ENCODE measurements at places on chromosomes 4 and X.

- DNase-seq: no peak
These were observed 54.3 kb upstream of the PUDP start for GRCh38 chrX:7202206-7202605.

- peak; percentile 44 for DNase-seq
These were observed 52.4 kb upstream of the TMEM33 start for GRCh38 chr4:41882625-41883347.

- no peak for DNase-seq
These were observed 77.0 kb upstream of the C4orf50 start for GRCh38 chr4:6095023-6095752.

- no peak for DNase-seq
These were observed 575 bp downstream of the RCHY1 start for GRCh38 chr4:75513526-75514130.

DNA sequence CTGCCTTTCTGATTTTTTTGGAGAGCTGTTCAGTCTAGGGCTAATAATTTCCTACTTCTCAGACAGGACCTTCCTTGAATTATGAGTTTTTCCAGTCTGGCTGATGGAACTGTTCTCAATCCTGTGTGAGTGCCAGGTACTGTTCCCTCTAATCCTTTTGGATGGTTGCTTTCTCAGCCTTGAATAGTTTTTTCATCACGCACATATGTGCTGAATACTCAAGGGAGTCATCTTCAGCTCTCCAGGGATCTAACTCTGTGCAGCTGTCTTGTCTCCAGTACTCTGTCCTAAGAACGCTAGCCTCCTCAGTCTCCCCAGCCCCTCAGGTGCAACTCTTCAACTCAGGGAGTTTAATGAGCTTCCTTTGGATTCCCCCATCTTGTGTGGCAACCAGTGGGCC lies 93.2 kb downstream of the GASK1B start:
- no peak for DNase-seq

GRCh38 chrX:136816975-136817374 lies 36.2 kb upstream of the ARHGEF6 start:
- no peak for DNase-seq

DNA sequence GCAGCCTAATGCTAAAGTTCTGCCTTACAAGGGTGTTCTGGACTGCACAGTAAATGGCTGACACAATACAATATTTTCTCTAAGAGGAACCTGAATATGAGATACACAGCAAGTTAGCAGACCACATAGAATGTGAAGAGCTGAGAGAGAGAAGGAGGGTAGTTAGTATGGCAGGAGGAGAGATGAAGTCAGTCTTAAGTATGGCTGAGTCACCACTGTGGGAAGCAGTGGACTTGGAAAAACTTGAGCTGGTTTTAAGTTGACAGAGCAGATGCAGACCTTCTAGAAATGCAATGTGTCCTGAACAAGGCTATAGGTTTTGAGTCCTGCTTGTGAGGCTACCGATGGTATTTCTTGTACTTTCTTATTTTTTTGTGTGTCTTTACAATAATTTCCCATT lies 172.5 kb downstream of the SH2D1A start:
- no peak for DNase-seq

DNA sequence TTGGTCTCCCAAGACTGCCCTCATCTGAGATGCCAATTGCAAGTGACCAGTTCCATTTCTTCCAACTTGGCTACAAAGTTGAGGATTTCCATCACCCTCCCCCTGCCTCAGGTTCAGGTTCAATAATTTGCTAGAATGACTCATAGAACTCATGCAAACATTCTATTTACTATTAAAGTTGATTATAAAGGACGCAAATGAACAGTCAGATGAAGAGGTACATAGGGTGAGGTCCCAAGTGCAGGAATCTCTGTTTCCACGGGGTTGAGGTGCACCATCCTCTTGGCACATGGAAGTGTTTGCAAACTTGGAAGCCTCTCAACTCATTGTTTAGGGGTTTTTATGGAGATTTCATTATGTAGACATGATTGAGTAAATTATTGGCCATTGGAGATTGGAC lies 41.0 kb downstream of the FGFBP1 start:
- DNase-seq: no peak

- no peak for DNase-seq
These were observed 686 bp downstream of the FIP1L1 start for GRCh38 chr4:53378171-53378482.

DNA sequence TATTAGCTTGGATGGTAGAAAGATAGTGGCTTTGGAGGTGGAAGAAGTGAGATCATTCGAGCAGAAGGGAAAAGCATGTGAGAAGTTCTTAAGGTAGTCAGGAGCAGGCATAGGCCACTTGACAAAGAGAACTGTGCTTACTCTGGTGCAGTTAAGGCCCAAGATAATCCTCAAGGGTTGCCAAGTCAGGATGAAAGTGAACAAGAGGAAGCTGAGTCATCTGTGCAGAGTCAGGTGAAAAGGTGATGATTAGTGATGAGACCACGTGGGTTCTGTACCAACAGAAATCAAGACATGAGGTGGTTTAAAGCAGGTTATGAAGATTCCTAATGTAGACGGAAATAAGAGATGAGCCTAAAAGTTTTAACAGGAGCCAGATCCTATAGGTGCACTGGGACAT lies 369.8 kb downstream of the DTHD1 start:
- no peak for DNase-seq

- peak; percentile 74 for DNase-seq
These were observed 40.6 kb downstream of the HADH start for GRCh38 chr4:108030332-108030731.

- DNase-seq: no peak
These were observed 304.1 kb upstream of the FGF13 start for GRCh38 chrX:139015627-139016026.

- DNase-seq: no peak
These were observed 125.7 kb downstream of the ZNF827 start for GRCh38 chr4:145812919-145813318.

GRCh38 chr4:140581078-140581477 lies 12.3 kb upstream of the UCP1 start:
- no peak for DNase-seq

GRCh38 chrX:40083979-40084359 lies 13.8 kb downstream of the BCOR start:
- DNase-seq: no peak

- DNase-seq: no peak
These were observed 89.8 kb upstream of the ARMCX2 start for GRCh38 chrX:101749436-101749835.

GRCh38 chr4:153533387-153533786 lies 67.2 kb downstream of the TMEM131L start:
- no peak for DNase-seq

- no peak for DNase-seq
These were observed 85.7 kb upstream of the EXOC1L start for GRCh38 chr4:55733932-55734331.

DNA sequence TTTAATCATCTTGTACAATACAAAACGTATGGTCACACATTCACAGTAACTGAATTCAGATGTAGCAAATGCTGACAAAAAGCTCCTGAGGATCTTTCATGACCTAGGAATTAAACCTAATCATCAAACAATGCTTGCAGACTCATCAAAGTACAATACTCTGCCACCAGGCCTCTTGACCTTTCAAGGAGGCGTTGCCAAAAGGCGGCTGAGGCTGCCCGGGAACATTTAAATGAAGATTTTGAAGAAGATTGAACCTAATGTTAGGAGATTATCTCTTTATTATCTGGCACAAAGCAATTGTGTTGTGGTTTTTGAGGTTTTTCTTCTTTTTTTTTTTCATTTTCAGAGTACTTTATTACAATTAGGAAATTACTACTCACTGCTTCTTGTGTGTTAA lies 340.5 kb downstream of the GALNTL6 start:
- no peak for DNase-seq

DNA sequence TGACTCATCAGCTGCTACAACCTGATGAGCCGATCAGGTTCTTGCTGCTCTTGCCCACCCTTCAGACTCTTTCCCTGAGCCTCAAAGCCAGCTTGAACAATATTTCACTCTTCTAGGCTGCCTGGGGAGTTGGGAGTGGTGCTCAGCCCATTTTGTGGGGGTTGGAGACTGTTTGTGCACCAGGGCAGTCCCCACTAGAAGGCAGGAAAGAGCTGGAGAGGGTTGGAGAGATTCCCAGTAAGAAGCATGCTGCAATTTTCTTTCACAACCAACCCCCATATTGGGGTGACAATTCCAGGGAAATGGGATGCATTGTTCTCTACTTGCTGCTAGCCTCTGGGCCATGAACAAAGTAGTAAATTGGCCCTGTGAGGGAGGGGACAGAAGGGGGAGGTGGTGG lies 44.1 kb downstream of the SLC16A2 start:
- DNase-seq: no peak

DNA sequence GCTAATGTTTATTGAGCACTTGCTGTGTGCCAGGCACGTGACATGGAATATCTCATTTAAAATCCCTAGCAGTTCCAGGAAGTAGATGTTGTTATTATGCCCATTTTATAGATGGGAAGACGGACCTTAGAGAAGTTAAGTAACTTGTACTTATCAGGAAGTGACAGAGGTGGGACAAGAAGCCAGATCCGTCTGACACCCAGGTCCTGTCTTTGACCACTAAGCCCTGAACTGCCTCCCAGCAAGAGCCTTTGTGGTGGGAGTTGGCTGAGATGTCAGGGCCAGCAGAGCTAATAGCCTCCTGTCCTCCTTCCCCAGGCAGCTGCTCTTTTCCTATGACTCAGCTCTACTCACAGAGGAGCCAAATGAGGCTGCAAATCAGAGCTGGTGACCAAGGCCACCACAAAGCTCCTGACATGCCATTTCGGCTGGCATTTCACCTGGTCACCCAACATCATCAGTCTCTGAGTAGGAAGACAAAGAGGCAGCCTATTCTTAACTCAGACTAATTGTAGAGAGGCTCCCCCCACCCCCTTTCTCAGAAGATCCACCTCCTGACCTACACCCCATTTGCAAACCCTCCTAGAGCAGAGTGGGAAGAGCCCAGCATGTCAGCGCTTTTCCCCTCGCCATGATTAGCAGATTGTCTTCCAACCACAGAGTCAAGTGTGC lies 175.1 kb upstream of the KIT start:
- DNase-seq: no peak

GRCh38 chr4:101818362-101818761 lies 27.8 kb downstream of the BANK1 start:
- DNase-seq: no peak

DNA sequence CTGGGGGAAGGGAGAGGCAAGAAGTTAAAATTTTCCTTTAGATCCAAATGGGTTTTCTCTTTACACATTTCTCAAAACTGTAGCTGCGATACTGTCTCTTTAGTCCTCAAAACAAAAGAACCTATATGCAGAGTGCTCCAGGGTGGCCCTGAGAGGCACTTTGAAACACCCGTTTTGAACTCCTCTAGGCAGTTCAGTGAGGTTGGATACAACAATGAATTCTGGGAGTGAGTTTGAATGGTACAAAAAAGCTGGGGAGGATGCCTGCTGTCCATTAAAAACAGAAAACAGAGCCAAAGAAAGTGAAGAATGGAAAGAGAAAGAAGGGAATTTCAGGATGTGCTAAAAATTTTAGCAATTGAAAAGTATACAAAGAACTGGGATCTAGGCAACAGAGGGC lies 23.1 kb downstream of the ENOX2 start:
- DNase-seq: no peak

GRCh38 chrX:136121788-136122187 lies 25.5 kb upstream of the FHL1 start:
- no peak for DNase-seq

- no peak for DNase-seq
These were observed 74.9 kb downstream of the TBL1X start for GRCh38 chrX:9539605-9540387.

DNA sequence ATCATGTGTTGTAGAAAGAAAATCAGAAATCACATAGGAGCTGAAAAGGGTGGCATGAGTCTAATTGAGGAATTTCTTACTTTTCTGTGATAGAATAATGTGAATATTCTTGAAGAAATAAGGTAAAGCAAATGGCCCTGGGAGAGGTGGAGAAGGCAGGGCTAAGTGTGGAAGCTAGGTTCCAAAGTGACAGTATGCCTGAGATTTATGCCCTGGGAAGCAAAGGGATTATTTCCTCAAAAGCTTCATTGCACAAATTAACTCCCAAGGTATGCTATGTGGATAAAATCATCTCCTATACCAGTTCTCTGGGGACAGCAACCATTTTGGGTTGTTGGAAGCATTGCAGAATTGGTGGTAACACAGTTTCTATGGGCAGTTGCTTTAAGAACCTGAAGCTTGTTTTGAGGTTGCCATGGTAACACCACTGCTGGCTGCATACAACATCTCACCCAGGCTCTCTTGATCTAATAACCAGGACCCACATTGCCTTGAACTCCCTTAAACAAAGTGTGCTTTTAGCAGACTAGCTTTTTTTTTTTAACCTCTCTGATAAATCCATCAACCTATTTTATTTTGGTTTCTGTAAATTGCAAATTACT lies 21.0 kb downstream of the MAOA start:
- peak; percentile 29 for DNase-seq

- DNase-seq: no peak
These were observed 618.6 kb downstream of the DMD start for GRCh38 chrX:32592786-32593185.

DNA sequence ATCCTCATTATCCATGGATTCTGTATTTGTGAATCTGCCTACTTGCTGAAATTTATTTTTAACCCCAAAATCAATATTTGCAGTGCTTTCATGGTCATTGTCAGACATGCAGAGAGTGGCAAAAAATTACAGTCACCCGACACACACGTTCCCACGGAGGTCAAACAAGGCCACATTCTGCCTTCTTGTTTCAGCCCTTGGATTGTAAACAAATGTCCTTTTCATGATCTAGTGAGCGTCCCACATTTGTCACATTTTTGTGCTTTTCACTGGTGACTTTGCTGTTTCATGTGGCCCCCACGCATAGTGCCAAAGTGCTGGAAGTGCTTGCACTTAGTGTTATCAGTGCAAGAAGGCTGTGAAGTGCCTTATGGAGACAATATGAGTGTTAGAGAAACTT lies 45.0 kb downstream of the SOD3 start:
- no peak for DNase-seq

DNA sequence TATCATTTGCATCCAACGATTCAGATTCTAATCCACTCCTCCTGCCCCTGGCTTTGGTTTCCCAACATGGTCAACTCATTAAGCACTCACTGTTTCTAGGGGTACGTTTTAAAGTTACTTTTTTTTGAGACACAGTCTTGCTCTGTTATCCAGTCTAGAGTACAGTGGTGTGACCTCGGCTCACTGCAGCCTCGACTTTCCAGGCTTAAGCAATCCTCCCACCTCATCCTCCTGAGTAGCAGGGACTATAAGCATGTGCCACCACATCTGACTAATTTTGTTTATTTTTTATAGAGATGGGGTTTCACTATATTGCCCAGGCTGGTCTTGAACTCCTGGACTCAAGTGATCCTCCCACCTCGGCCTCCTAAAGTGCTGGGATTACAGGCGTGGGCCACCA lies 48.9 kb downstream of the TMEM156 start:
- DNase-seq: no peak

- no peak for DNase-seq
These were observed 12.8 kb upstream of the TMSB4X start for GRCh38 chrX:12962041-12962504.
